ENCODE measurements at places on chromosomes 7 and 10.

- DNase-seq = no peak
- no peak overlapping the region for H3K4me3 ChIP-seq
- no peaks in the 10 kb centered on the region for H3K36me3 ChIP-seq
- H3K4me1 ChIP-seq = peaks cover 5% of the 10 kb centered on the region
- no peak overlapping the region for H3K27ac ChIP-seq
- H3K27me3 ChIP-seq = no peaks in the 10 kb centered on the region
These were observed 1.8 kb upstream of the METTL27 start for GRCh38 chr7:73844131-73844547.

- H3K36me3 ChIP-seq = peaks cover 96% of the 10 kb centered on the region
- H3K27me3 ChIP-seq = no peaks in the 10 kb centered on the region
- no peak overlapping the region for H3K27ac ChIP-seq
- no peak for DNase-seq
- no peak overlapping the region for H3K4me3 ChIP-seq
These were observed 107.1 kb downstream of the TRRAP start for GRCh38 chr7:98985406-98985805.

- H3K27ac ChIP-seq = no peak overlapping the region
- no peaks in the 10 kb centered on the region for H3K4me1 ChIP-seq
- no peaks in the 10 kb centered on the region for H3K27me3 ChIP-seq
- DNase-seq = no peak
- H3K36me3 ChIP-seq = no peaks in the 10 kb centered on the region
These were observed 46.1 kb downstream of the C1GALT1 start for GRCh38 chr7:7228472-7228871.

- no peaks in the 10 kb centered on the region for H3K27me3 ChIP-seq
- no peak for DNase-seq
- no peaks in the 10 kb centered on the region for H3K4me1 ChIP-seq
These were observed 592.2 kb downstream of the SDK1 start for GRCh38 chr7:3893151-3893788.

DNA sequence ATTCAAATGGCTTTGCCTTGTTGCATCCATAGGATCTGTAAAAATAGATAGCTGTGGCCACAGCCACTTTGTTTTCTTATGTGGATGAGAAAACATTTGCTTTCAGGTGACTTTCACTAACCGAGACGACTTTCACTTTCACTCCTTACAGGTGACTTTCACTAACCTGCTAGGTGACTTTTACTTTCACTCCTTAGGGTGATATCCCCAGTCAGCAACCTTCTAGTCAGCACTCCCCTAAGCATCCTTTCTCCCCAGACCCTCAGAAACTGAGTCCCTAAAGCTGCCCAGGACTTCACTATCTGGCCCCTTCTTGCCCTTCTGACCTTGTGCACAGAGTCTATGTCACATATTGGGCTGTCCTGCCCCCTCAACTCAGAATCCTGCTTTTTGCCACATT, 177.5 kb downstream of the RELN start:
- DNase-seq = no peak
- no peak overlapping the region for H3K27ac ChIP-seq
- H3K4me3 ChIP-seq = no peak overlapping the region
- H3K4me1 ChIP-seq = no peaks in the 10 kb centered on the region
- H3K27me3 ChIP-seq = no peaks in the 10 kb centered on the region

DNA sequence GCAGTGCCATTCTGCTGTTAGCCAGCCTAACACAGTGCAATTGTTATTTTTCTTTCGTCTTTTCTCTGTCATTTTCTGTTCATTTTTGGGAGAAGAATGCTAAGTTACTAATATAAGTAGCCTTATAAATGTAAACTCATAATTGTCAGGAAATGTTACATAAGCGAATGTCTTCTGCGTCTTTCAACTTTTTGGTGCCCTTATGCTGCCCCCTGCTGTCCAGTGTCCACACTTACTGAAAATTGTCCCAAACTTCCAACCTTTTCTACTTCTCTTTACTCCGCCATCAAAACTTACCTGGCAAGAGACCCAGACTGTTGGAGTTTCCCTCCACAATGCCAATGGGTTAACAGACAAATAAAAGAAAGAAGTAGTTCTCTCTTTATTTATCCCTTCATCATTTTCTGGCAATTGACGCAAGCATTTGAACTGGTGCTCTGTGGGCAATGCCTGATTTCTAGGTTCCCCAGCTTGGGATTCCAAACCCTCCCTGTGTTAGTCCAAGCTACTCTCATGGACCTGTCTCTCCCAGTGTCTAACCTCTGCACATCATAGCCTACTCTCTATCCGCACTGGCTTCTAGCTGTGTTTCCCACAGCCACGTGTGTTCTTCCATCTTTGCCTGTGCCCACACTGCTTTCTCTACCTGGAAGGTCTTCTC, 21.0 kb upstream of the EPC1 start:
- H3K36me3 ChIP-seq = no peaks in the 10 kb centered on the region
- no peak for DNase-seq
- no peak overlapping the region for H3K27ac ChIP-seq
- H3K27me3 ChIP-seq = no peaks in the 10 kb centered on the region
- H3K4me3 ChIP-seq = no peak overlapping the region

DNA sequence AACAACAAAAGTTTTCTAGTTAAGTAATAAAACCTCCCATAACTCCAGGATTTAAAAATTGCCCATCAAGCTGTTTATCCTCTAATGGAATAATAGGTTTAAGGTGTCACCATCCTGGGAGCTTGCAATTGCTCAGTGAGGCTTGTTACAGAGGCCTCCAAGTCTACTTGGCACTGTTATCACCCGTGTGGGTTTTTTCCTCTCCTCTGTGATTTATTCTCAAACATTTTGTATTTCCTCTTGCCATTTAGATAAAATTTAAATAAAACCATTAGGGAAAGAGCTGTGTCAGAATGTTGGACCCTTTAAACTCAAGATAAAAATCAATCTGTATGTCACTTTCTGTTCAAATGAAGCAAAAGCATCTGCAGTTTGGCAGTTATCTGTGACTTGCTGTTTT, 202.6 kb downstream of the GALNT17 start:
- no peaks in the 10 kb centered on the region for H3K36me3 ChIP-seq
- no peak overlapping the region for H3K4me3 ChIP-seq
- no peaks in the 10 kb centered on the region for H3K4me1 ChIP-seq

- DNase-seq = no peak
- H3K27ac ChIP-seq = peak overlapping the region; percentile 64
- H3K27me3 ChIP-seq = no peaks in the 10 kb centered on the region
- no peaks in the 10 kb centered on the region for H3K36me3 ChIP-seq
- H3K4me1 ChIP-seq = peaks cover 18% of the 10 kb centered on the region
These were observed 143.4 kb downstream of the TPST1 start for GRCh38 chr7:66348531-66348930.

GRCh38 chr7:42753367-42753766, 158.5 kb downstream of the C7orf25 start:
- H3K36me3 ChIP-seq = no peaks in the 10 kb centered on the region
- H3K27ac ChIP-seq = no peak overlapping the region
- H3K4me1 ChIP-seq = no peaks in the 10 kb centered on the region
- no peaks in the 10 kb centered on the region for H3K27me3 ChIP-seq
- DNase-seq = no peak

- peaks cover 49% of the 10 kb centered on the region for H3K27me3 ChIP-seq
- peak overlapping the region; percentile 47 for H3K4me3 ChIP-seq
- no peak overlapping the region for H3K27ac ChIP-seq
These were observed 6.4 kb downstream of the HOXA13 start for GRCh38 chr7:27193335-27194001.
